ENCODE measurements at places on chromosomes 11 and 22. TPM values are rescaled to one million over a fixed set of nuclear protein-coding genes. Genes with fewer than 3 reads are reported as not detected.

- no peaks in the 10 kb centered on the region for H3K27me3 ChIP-seq
- H3K27ac ChIP-seq, result no peak overlapping the region
- no peak for DNase-seq
- H3K4me3 ChIP-seq, result no peak overlapping the region
- H3K36me3 ChIP-seq, result no peaks in the 10 kb centered on the region
Observed at GRCh38 chr11:16912692-16913111, 101.5 kb downstream of the PLEKHA7 start.

DNA sequence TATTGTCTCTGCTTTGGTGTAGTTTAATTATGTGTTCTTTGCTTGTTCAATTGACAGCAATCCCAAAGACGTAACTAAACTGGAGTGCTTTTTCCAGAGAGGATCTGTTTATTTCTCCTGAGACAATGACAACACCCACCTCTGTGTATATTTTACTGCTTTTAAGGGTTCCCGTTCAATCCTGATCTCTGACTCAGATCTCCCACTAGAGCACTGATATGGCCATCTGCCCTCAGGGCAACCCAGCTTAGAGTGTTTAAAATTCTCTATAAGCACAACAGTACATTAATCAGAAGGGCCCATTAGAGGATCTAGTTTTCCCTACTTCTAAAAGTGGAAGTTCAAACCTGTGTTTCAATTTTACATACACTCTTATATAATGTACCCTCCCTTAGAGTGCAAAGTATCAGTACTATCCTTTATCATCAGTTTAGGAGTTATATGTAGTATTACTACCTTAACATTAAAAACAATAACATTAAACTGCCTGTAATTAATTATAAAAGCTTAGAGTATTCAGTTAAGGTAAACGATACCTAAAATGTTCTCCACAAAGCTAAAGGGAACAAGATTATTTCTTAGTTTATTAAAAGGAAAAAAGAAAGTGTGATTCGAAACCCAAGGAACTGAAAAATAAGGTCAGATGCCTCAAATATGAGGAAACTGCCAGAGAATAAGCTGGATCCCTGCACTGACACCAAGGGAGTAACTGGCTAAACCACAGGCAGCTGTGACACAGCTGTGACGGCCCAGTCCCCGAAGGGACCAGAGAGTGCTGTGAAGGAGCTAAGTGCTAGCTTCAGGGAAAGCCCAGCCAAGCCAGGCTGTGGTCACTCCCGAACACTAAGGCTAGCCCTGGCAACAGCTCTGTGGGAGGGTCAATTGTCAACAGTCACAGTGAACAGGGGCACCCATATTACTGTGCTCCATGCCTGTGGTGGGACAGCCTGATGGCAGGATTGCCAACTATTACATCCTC is 15.2 kb downstream of the UFD1 start:
- no peaks in the 10 kb centered on the region for H3K36me3 ChIP-seq
- H3K4me3 ChIP-seq, result no peak overlapping the region
- no peaks in the 10 kb centered on the region for H3K27me3 ChIP-seq
- H3K27ac ChIP-seq, result no peak overlapping the region
- no peaks in the 10 kb centered on the region for H3K4me1 ChIP-seq

DNA sequence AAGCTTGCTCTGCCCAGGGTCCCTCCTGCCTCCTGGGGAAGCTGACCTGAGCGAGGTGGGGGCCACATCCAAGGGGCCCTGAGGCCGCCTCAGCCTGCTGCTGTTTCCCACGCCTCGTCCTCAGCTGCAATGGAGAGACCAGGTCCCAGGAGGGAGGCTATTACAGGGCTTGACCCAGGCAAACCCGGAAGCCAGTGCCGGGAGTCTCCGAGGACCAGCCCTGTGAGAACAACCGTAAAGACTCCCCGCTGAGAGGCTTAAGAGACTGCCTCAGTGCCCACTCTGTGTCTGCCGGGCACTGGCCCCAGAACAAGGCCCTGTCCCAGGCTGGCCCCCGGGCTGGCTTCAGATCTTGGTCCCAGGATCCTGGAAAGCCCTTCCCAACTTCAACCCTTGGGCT is 124.3 kb upstream of the FGF3 start:
- no peaks in the 10 kb centered on the region for H3K36me3 ChIP-seq
- H3K4me1 ChIP-seq, result no peaks in the 10 kb centered on the region
- H3K27ac ChIP-seq, result no peak overlapping the region
- DNase-seq, result no peak
- H3K4me3 ChIP-seq, result no peak overlapping the region

The P2RY2 gene
- total RNA-seq, result 3.9 TPM

DNA sequence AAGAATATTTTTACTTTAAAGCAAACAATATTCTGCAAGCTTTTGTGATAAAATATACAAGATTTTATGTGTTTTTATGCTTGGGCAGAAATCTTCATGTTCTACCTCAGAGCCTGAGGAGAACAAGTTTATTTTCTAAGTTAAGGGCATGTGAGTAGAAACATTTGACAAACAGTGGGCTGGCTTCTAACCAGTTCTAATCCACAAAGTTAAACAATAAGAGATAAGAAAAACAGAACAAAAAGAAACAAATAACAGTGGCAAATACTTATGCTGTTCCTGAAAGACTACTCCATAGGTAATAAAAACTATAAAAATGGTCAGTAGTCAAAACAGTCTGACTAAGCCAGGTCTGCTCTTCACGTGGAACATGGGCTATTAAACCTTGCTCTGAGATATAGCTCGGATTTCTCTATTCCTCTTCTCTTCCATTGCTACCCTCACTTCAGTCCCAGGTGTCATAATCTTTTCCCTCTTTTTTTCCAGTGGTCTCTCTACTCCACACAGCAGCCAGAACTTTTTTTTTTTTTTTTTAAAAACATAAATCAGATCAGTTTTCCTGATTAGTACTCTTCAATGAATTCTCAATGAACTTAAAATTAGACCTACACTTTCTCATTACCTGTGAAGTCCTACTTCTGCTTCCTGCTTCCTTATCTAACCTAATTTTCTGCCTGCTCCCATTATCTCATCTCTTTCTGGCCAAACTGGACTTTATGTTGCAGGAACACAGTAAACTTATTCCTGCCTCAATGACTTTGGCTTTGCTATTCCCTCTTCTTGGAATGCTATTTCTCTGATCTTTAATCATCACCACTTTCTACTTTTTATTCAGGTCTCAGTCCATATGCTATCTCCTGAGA is 671.1 kb upstream of the CCDC90B start:
- H3K36me3 ChIP-seq, result no peaks in the 10 kb centered on the region
- H3K4me3 ChIP-seq, result no peak overlapping the region
- no peak overlapping the region for H3K27ac ChIP-seq

- peak overlapping the region; percentile 10 for H3K27ac ChIP-seq
- peak; percentile 59 for DNase-seq
- peak overlapping the region; percentile 65 for H3K4me3 ChIP-seq
- H3K36me3 ChIP-seq, result no peaks in the 10 kb centered on the region
Observed at GRCh38 chr22:20117633-20118299, 740 bp upstream of the TRMT2A start.

The KCNJ4 gene
- not detected for total RNA-seq

DNA sequence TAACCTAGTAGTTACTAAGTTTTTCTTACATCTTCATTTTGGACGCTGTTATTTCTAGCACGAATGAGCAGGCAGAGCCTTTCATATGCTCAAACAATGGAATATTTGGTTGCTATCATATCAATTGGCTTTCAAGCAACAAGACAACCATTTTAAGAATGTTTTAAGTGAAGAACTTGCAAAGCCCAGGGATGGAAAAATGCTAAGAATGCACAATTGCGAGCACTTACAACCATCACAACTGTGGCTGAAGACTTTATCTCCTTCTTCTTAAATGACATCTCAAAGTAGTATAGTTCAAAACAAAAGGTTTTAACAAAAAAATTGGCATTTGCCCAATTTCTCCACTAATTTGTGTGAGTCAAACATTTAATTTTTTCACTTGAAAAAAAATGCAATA is 8.3 kb upstream of the MMP1 start:
- no peak overlapping the region for H3K4me3 ChIP-seq
- H3K36me3 ChIP-seq, result no peaks in the 10 kb centered on the region
- DNase-seq, result no peak
- H3K27ac ChIP-seq, result no peak overlapping the region
- H3K27me3 ChIP-seq, result no peaks in the 10 kb centered on the region

The PAMR1 gene
- 3.1 TPM for total RNA-seq

The STX5 gene
- total RNA-seq, result 42.6 TPM

GRCh38 chr11:133253570-133253969 is 278.7 kb downstream of the OPCML start:
- no peaks in the 10 kb centered on the region for H3K36me3 ChIP-seq
- DNase-seq, result no peak
- no peaks in the 10 kb centered on the region for H3K27me3 ChIP-seq
- H3K4me1 ChIP-seq, result no peaks in the 10 kb centered on the region

GRCh38 chr11:1150769-1151365 is 6.9 kb upstream of the MUC5AC start:
- H3K4me3 ChIP-seq, result no peak overlapping the region
- no peak overlapping the region for H3K27ac ChIP-seq

GRCh38 chr11:66743271-66743968 is 14.4 kb upstream of the SPTBN2 start:
- no peaks in the 10 kb centered on the region for H3K27me3 ChIP-seq
- DNase-seq, result no peak
- no peaks in the 10 kb centered on the region for H3K4me1 ChIP-seq
- H3K27ac ChIP-seq, result no peak overlapping the region

- DNase-seq, result no peak
- H3K27me3 ChIP-seq, result no peaks in the 10 kb centered on the region
- H3K4me3 ChIP-seq, result no peak overlapping the region
- H3K36me3 ChIP-seq, result no peaks in the 10 kb centered on the region
- H3K27ac ChIP-seq, result no peak overlapping the region
Observed at GRCh38 chr11:94700622-94701021, 67.5 kb upstream of the AMOTL1 start.

GRCh38 chr22:50284479-50284878 is 14.3 kb upstream of the MAPK11 start:
- H3K27me3 ChIP-seq, result no peaks in the 10 kb centered on the region
- H3K4me3 ChIP-seq, result no peak overlapping the region
- H3K36me3 ChIP-seq, result no peaks in the 10 kb centered on the region
- H3K27ac ChIP-seq, result no peak overlapping the region
- no peak for DNase-seq
- H3K4me1 ChIP-seq, result no peaks in the 10 kb centered on the region

DNA sequence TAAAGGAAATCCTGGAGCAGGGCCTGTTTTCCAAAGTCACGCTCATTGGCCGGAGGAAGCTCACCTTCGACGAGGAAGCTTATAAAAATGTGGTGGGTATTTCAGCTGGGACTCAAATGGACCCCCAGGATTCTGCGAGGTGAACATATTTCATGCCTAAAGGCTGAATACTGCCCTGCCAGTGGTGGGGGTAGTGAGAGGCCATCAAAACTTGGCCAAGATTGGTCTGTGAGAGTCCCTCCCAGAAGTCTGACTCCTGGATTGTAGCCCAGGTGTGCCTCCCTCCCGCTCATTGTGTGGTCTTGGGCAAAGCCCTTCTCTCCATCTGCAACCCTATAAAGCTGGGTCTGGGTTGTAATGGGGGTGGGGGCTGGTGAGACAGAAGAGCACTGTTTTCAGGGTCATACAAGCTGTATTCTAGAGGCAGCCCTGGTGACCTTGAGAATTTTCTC is 853 bp downstream of the HTATIP2 start:
- DNase-seq, result no peak
- H3K36me3 ChIP-seq, result no peaks in the 10 kb centered on the region
- peaks cover 5% of the 10 kb centered on the region for H3K4me1 ChIP-seq
- H3K4me3 ChIP-seq, result peak overlapping the region; percentile 87
- H3K27me3 ChIP-seq, result no peaks in the 10 kb centered on the region

DNA sequence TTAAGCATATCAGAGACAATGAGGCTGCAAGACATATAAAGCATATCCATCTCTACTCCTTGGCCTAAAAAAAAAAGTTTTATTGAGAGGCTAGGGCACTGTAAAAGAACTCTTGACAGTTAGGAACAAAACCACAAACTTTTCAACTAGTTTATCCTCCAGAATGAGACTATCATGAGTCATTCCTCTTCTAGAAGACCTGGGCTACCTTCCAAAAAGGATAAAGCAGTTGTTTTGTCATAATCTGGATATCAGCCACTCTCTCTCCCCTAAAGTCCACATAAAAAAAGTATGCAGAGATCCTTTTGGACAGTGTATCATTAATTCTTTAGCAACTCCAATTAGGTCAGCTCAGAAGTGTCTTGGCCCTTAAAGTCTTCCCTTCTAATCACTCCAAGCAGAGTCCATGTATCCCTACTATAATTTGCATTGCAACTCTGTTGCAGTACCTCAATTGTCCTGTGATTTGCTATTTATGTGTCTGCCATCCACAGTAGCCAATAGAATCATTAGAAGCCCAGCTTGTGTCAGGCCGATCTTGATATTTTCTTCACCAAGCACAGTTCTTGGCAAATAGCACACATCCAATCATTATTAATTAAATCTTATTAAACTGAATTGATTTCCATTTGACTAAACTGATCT is 10.4 kb downstream of the OR51T1 start:
- DNase-seq, result no peak
- no peaks in the 10 kb centered on the region for H3K36me3 ChIP-seq
- H3K27ac ChIP-seq, result no peak overlapping the region
- H3K4me1 ChIP-seq, result no peaks in the 10 kb centered on the region
- no peak overlapping the region for H3K4me3 ChIP-seq
- H3K27me3 ChIP-seq, result peaks cover 1% of the 10 kb centered on the region

GRCh38 chr11:121892863-121893262 is 223.2 kb downstream of the BLID start:
- no peaks in the 10 kb centered on the region for H3K27me3 ChIP-seq
- no peaks in the 10 kb centered on the region for H3K36me3 ChIP-seq
- no peak overlapping the region for H3K4me3 ChIP-seq
- no peak overlapping the region for H3K27ac ChIP-seq

DNA sequence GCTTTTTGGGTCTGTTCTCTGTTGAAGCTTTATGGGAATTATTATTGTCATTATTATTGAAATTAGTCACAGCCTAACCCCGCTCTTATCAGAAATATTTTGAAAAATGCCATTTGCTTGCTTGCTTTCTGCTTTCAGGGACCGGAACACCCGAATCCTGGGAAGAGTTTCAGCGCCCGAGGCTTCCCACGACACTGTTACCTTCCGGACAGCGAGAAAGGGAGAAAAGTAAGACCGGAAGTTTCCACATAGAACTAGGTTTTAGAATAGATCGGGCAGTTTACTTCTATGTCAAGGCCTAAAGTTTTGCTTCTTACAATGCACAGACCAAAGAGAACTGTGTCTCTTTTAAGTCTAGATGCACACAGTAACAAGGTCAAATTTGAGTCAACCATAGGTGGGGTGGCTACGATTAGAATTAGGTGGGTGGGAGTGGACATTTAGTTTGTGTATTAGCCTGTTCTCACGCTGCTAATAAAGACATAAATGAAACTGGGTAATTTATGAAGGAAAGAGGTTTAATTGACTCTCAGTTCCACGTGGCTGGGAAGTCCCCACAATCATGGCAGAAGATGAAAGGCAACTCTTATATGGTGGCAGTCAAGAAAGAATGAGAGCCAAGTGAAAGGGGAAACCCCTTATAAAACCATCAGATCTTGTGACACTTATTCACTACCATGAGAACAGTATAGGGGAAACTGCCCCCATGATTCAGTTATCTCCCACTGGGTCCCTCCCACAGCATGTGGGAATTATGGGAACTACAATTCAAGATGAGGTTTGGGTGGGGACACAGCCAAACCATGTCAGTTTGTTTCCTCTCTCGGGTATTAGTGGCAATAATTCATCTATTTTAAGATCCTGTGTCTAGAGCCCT is 12.9 kb downstream of the MPEG1 start:
- DNase-seq, result no peak
- H3K27me3 ChIP-seq, result no peaks in the 10 kb centered on the region
- no peaks in the 10 kb centered on the region for H3K36me3 ChIP-seq
- no peak overlapping the region for H3K4me3 ChIP-seq
- no peak overlapping the region for H3K27ac ChIP-seq

The CTSC gene
- 106 TPM for total RNA-seq

All from aorta (tissue), 5 donors.